ENCODE measurements at places on chromosomes 2 and 18.

- DNase-seq: no peak
These were observed 150.9 kb downstream of the RTP5 start for GRCh38 chr2:242020196-242021004.

- no peak for DNase-seq
These were observed 370 bp upstream of the ZNF804A start for GRCh38 chr2:184598002-184598315.

DNA sequence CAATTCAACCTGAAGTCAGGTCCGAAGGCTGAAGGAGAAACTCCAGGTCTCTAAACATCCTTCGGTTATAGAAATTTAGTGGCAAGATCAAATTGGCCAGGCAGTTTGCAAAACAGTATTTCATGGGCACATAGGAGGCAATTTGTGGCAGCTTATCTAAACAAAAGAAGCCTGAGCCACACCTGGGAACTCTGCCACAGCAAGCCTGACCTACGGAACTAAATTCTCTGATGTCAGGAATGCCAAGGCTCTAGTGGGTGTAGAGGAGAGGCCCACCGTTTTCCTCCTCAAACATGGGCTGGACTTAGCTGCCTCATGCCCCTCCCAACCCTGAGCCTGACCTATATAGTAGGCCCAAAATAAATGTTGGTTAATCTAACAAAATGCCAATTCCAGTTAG lies 16.0 kb downstream of the SATB2 start:
- no peak for DNase-seq

DNA sequence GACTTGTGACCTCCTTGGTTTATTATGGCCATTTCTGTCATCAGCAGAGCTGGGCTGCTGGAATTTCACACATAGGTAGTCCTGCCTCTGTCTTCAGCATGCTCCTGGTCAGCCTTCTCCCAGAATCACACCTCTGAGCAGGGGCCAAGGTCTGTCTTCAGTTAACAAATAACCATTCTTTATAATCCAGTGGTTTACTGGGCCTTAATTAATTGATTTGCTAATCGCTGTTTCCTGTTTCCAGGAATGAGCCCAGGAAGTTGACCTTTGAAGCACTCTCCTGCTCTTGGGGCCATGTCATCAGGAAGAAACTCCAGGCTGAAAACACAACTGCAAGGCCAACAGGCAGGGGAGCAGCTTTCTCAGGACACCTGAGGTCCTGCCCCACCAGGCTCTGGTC lies 278.5 kb downstream of the SRBD1 start:
- no peak for DNase-seq

DNA sequence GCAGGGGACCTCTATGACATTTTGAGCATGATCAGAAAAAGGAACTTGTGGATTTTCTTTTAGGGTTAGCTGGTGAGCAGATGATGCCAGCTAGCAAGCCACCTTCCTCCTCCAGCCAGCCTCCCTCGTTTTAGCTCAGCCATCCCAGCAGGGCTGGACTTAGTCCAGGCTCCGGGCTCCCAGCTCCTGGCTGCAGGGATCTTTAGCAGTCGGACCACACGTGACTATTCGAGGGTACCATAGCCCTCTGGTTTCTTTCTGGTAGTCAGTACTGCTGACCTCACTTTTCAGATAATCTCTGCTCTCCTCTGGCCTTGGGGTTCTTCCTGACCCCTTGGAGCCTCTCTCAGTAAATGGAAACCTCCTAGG lies 31.8 kb downstream of the NCK2 start:
- no peak for DNase-seq

Data from CMK (cell line).